ENCODE measurements at places on chromosomes 7 and 10. TPM values are rescaled to one million over a fixed set of nuclear protein-coding genes. Genes with fewer than 3 reads are reported as not detected.

GRCh38 chr10:62217683-62218082 lies 51.0 kb downstream of the RTKN2 start:
- no peak for DNase-seq
- H3K4me3 ChIP-seq = no peak overlapping the region
- no peaks in the 10 kb centered on the region for H3K27me3 ChIP-seq
- H3K27ac ChIP-seq = no peak overlapping the region

- no peak overlapping the region for H3K4me3 ChIP-seq
- DNase-seq = no peak
- H3K36me3 ChIP-seq = no peaks in the 10 kb centered on the region
- H3K4me1 ChIP-seq = no peaks in the 10 kb centered on the region
Measured at GRCh38 chr10:98886686-98887085, 349.0 kb downstream of the HPSE2 start.

DNA sequence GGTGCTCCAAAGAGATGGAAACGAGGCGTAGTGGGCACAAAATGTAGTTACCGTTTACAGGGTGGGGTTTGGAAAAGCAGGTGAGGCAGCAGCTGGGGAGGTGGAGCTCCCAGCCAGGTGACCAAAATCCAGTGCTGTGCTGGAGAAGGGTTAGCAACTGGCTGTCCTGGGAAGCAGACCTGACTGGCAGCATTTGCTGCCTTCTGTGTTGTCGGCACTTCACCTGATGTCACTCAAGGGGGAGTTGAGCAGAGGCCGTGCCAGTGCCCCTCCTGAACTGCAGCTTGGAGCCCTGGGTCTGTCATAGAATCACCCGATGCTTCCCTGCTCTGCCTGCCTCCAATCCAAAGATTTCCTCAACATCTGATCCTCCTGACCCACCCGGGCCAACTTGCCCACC lies 12.8 kb downstream of the GCK start:
- no peak overlapping the region for H3K27ac ChIP-seq
- no peak for DNase-seq
- H3K4me1 ChIP-seq = peaks cover 13% of the 10 kb centered on the region
- H3K27me3 ChIP-seq = peaks cover 10% of the 10 kb centered on the region

GRCh38 chr7:117458977-117459583 lies 20.7 kb upstream of the CFTR start:
- no peak overlapping the region for H3K27ac ChIP-seq
- no peaks in the 10 kb centered on the region for H3K27me3 ChIP-seq
- no peaks in the 10 kb centered on the region for H3K36me3 ChIP-seq
- DNase-seq = no peak
- no peak overlapping the region for H3K4me3 ChIP-seq
- H3K4me1 ChIP-seq = no peaks in the 10 kb centered on the region

DNA sequence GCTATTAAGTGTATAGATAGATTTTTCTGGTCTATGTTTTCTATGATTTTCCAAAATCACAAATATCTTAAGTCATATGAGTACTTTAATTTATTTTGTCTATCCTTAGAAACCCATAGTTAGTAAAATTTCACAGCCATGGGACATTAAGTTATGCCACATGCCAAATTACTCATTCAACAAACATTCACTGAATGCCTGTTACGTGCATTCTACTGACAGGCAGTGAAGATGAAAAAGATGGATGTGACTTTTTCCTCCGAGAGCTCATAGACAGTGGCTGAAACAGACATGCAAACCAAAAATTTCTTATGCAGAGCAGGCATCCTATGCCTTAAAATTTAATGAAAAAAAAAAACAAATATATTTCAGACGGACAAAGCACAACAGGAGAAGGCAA lies 84.9 kb downstream of the CHRM2 start:
- no peaks in the 10 kb centered on the region for H3K4me1 ChIP-seq
- DNase-seq = no peak
- no peaks in the 10 kb centered on the region for H3K27me3 ChIP-seq
- no peak overlapping the region for H3K4me3 ChIP-seq
- no peaks in the 10 kb centered on the region for H3K36me3 ChIP-seq

DNA sequence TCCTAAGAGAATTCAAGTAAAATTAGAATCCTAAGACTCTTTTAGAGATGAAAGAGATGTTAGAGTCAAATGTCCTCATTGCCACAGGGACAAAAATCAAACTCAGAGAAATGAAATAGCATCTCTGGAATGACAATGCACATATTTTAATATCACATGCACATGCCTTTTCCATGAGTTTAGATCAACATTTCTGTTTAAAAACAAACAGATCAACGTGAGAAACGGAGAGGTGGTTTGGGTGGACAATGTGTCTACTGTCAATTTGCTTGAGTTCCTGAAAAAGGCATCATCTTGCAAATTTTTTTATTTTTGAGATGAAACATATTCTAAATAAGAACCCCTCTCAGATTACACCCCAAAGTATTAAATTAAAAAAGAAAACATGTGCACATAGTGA lies 130.0 kb downstream of the CHRM2 start:
- no peak overlapping the region for H3K27ac ChIP-seq
- no peaks in the 10 kb centered on the region for H3K36me3 ChIP-seq
- DNase-seq = no peak
- no peak overlapping the region for H3K4me3 ChIP-seq
- H3K27me3 ChIP-seq = peaks cover 16% of the 10 kb centered on the region

DNA sequence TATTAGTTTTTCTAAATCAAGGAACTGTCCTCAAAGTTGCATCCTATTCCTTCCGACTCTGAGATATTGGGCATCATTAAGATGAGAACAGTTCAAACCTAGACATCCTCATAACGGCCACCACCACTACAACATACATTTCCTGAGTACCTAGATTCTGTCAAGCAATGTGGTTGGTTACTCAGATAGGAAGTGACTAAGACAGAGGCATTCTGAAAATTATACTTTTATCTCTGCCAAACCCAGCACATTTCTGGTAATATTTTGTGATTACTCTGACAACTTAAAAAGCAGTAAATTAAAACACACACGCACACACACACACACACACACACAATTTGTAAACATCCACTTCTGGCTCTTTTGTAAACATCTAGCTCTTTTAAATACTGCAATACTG lies 291.2 kb upstream of the MEOX2 start:
- no peak for DNase-seq
- H3K27ac ChIP-seq = no peak overlapping the region
- no peaks in the 10 kb centered on the region for H3K4me1 ChIP-seq
- no peak overlapping the region for H3K4me3 ChIP-seq

- H3K4me1 ChIP-seq = peaks cover 21% of the 10 kb centered on the region
- H3K4me3 ChIP-seq = no peak overlapping the region
- DNase-seq = no peak
- no peaks in the 10 kb centered on the region for H3K36me3 ChIP-seq
- no peak overlapping the region for H3K27ac ChIP-seq
- no peaks in the 10 kb centered on the region for H3K27me3 ChIP-seq
Measured at GRCh38 chr7:25716421-25716820, 435.6 kb upstream of the NFE2L3 start.

GRCh38 chr7:64888901-64889685 lies 14.0 kb upstream of the ZNF273 start:
- H3K27me3 ChIP-seq = peaks cover 64% of the 10 kb centered on the region
- H3K27ac ChIP-seq = no peak overlapping the region
- DNase-seq = no peak
- H3K4me1 ChIP-seq = peaks cover 5% of the 10 kb centered on the region

- no peak overlapping the region for H3K4me3 ChIP-seq
- peaks cover 7% of the 10 kb centered on the region for H3K36me3 ChIP-seq
- DNase-seq = no peak
- H3K27ac ChIP-seq = no peak overlapping the region
- no peaks in the 10 kb centered on the region for H3K27me3 ChIP-seq
- no peaks in the 10 kb centered on the region for H3K4me1 ChIP-seq
Measured at GRCh38 chr7:51060536-51060935, 256.1 kb downstream of the COBL start.

GRCh38 chr7:86950360-86950759 lies 109.1 kb downstream of the ELAPOR2 start:
- H3K36me3 ChIP-seq = no peaks in the 10 kb centered on the region
- DNase-seq = no peak
- no peaks in the 10 kb centered on the region for H3K27me3 ChIP-seq
- H3K27ac ChIP-seq = peak overlapping the region; percentile 9
- peaks cover 26% of the 10 kb centered on the region for H3K4me1 ChIP-seq

- H3K4me3 ChIP-seq = no peak overlapping the region
- H3K36me3 ChIP-seq = peaks cover 41% of the 10 kb centered on the region
- H3K27me3 ChIP-seq = no peaks in the 10 kb centered on the region
- peaks cover 20% of the 10 kb centered on the region for H3K4me1 ChIP-seq
Measured at GRCh38 chr7:44981035-44981706, 2.4 kb upstream of the MYO1G start.

DNA sequence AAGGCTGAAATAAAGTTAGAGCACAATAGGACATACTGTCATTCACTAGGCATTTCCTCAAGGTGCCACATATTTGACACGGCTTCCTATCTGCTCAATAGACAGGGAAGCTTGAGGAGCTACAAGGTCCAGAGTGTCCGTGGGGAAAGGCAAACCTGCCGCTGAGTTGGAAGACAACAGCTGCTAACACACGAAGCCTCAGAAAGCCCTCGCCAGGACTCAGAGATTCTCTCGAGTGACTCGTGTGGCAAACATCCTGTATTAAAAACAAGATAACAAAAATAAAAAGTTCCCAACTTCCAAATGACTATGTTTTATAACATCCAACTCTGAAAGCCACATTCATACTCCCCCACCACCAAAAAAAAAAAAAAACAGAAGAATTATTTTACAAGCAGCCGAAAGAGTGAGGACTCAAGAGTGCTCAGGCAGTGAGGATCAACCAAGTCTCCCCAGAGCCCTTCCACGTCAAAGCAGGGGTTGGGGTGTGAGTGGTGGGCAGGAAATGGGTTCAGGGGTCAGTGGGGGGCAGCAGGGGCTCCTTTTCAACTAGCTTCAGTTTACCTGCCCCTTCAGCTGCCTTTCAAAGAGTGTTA lies 67.6 kb downstream of the STK17A start:
- H3K27ac ChIP-seq = peak overlapping the region; percentile 82
- no peaks in the 10 kb centered on the region for H3K27me3 ChIP-seq
- DNase-seq = no peak
- no peak overlapping the region for H3K4me3 ChIP-seq

DNA sequence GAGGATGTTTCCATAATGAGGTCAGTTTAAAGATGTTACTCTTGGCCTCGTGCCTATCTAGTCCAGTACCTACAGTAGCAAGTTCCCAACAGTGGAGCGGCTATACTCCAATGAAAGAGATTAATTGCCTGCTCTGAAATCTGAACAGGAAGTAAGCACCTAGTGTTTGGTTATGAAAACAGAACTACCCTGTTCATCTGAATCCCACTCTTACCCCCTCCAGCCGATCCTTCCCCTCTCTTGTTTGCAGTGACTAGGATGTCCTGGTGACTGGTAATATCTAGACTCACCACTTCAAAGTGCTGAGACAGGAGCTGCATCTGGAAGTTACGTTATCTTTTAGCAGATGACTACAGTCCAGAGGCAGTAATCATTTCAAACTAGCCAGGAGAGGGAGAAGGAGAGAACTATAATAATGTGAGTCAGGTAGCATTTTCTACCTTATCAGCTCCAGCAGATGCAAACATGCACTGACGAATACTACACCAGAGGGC lies 666.7 kb upstream of the NRP1 start:
- no peaks in the 10 kb centered on the region for H3K27me3 ChIP-seq
- DNase-seq = no peak
- no peaks in the 10 kb centered on the region for H3K36me3 ChIP-seq
- no peak overlapping the region for H3K4me3 ChIP-seq
- H3K4me1 ChIP-seq = no peaks in the 10 kb centered on the region

DNA sequence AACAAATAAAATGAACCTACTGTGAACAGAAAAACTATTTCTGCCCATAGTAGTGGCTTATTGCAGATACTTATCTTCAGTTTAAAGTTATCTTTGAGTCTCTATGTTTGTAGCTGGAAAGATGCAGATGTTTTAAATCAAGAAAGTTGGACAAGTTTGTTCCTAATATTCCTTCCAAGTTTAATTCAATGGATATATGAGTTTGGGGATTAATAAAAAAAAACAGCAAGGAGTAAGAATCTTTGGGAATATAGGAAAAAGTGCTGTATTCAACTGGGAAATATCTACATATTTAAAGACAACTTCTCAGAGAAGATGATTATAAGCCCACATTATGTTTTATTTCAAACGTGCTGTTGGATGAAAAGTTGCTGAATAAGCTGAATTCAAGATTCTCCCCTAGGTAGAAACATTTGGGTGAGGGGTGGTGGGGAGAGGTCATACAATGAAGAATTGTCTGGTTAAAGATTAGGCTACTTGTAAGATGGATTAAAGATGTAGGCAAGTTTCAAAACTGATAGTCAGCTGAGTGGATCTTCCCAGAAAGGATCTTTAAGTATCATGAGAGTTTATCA lies 1135.2 kb downstream of the CNTNAP2 start:
- no peak for DNase-seq
- H3K36me3 ChIP-seq = no peaks in the 10 kb centered on the region
- H3K4me3 ChIP-seq = no peak overlapping the region

- peaks cover 25% of the 10 kb centered on the region for H3K4me1 ChIP-seq
- no peak for DNase-seq
- H3K36me3 ChIP-seq = peaks cover 17% of the 10 kb centered on the region
- H3K4me3 ChIP-seq = no peak overlapping the region
Measured at GRCh38 chr10:108039821-108040584, 875.5 kb upstream of the SORCS1 start.

- DNase-seq = no peak
- H3K4me3 ChIP-seq = no peak overlapping the region
- H3K36me3 ChIP-seq = peaks cover 13% of the 10 kb centered on the region
- H3K27ac ChIP-seq = peak overlapping the region; percentile 72
- no peaks in the 10 kb centered on the region for H3K27me3 ChIP-seq
Measured at GRCh38 chr10:68997211-68997610, 8.6 kb downstream of the KIFBP start.

DNA sequence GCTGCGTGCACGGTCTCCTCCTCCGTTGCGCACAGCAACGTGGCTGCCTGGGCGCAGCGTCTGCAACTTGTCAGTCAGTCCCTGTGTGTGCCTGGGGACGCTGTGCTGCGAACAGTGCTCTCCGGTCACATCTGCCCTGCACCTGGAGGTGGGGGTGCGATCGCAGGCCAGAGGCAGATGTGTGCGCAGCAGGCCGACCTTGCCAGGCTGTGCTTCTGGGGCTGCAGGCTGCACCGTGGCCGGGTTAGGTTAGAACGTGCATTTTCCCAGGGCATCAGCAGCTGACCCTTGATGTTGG lies 8.2 kb upstream of the GET4 start:
- H3K27ac ChIP-seq = no peak overlapping the region
- DNase-seq = no peak
- H3K27me3 ChIP-seq = no peaks in the 10 kb centered on the region
- H3K4me3 ChIP-seq = no peak overlapping the region
- H3K4me1 ChIP-seq = no peaks in the 10 kb centered on the region
- H3K36me3 ChIP-seq = peaks cover 77% of the 10 kb centered on the region

FAM25C gene
- not detected for total RNA-seq

MOGAT3 gene
- total RNA-seq = 0.81 TPM

PLAU gene
- total RNA-seq = 18.0 TPM

EPHB6 gene
- total RNA-seq = 13.9 TPM

TDRD1 gene
- total RNA-seq = 0.57 TPM

SNCG gene
- 12.0 TPM for total RNA-seq

Measured in WTC11 (cell line).